Stimulated activated CD4-positive, alpha-beta T cell treated with anti-CD3 and anti-CD28 coated beads, Interleukin-12 subunit alpha, Interleukin-12 subunit beta, amount 100 ng/mL, for 24 hours (primary cell): ENCODE measurements at places on chromosomes 3 and 15.

DNA sequence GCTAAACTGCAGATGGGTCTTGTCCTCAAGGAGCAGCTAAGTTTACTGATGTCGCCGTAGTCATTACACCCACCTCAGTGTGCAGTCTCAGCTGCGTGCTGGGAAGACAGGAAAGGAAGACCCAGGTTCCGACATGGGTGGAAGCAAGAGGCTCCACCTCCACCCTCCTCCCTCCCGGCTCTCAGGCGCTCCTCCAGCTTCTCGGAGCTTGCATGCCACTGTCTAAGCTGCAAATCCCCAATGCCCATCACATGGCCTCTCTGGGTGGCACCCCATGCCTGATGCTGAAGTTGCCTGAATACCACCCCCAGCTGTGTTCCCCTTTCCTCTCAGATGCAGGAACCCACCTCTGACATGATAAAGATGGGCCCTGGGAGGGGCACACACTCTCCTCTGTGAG lies 58.5 kb downstream of the MGLL start:
- no peak for DNase-seq

DNA sequence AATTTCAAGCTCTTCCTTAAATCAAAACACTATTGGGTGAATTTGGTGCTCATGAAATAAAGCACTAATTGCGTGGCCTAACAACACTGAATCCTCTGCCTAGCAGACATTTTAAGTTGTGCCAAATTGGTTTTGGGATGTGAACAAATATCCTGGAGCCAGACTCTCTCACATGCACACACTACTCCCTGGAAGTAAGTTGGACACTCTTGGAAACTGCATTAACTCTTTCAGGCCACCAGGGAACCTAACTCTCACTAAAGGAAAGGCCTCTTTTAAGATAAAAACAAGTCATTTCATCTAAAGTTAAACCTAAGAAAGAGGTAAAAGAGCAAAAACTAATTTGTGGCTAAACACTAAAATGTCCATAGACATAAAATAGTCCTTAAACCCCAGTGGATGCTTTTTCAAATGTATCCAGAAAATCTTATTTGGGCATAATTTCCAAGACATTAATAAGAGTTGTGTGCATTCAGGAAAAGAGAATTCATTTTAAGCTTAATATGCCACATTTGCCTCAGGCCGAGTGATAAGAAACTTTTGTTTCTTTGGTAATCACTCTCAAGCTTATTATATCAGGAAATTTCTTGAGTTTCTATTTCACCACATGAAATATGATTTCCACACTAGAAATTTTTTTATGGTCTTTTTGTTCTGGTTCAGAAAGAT lies 61.8 kb downstream of the ZBTB20 start:
- DNase-seq: no peak

DNA sequence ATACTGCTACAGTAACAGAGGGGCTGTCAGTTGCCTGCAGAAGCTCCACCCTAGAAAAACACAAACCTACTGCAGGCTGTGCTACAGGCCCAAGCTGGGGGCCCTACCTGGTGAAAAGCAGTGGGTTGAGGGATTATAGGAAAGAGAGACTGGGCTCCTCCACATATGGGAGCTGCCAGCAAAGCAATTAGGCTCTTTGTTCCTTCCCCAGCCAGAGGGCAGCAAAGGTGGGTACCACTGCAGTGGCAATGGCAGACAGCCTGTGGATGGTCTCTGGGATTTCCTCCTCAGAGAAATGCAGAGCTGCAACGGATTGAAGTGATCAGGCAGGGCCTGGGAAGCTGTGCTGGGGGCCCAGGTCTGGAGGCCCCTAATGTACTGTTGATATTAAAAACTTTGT lies 19.1 kb upstream of the DNAAF4 start:
- no peak for DNase-seq

DNA sequence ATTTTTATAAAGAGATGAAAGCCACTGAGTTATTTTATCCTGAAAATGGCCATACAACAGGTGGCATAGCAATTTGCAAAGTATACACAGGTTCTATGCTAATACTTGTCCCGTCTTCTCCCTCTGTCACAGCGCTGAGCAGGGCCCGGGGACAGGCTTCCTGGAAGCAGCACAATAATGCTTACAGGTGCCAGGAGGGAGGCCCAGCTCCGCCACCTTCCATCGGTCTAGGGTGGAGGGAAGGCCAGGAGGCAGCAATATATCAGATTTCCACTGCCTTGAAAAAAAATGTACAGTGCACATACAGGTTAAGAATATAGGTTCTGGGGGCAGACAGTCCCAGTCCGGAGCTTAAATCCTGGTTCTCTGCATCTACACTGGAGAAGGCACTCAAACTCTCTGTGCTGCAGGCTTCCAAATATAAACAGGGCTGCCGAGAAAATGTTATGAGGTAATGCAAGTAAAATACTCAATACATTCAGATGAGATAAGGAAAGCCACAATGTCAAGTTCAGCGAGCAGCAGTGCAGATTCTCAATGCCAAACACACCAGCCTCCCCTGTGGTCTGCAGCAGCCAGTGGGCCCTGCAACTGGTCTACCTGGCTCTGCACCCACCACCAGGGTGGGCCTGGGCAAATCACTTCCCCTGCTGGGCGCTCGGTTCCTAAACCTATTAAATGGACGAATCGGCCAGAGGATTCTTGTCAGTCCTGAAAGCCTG lies 189.6 kb downstream of the XXYLT1 start:
- DNase-seq: no peak

DNA sequence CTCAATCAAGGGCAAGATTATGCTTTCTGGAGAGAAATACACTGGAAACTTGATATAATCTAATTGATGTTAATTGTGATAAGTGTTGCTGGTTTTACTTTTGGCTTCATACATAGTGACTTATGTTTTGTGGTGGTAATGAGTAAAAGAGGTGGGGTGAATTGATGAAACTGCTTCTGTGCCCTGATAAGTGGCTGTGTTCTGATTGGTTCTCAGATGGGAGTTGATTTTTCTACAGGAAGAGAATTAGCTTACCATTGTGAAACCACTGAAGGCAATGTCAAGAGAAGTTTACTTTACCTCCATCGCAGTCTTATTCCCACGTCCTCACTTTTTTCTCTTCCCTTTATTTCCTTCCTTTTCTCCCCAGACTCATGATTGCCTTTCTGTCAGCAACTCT lies 23.8 kb downstream of the TMEM45A start:
- DNase-seq: no peak
